Liver (tissue), 10 donors: ENCODE measurements at places on chromosomes 2 and 18.

GRCh38 chr2:204065566-204065965 is 129.0 kb downstream of the ICOS start:
- no peak for DNase-seq

DNA sequence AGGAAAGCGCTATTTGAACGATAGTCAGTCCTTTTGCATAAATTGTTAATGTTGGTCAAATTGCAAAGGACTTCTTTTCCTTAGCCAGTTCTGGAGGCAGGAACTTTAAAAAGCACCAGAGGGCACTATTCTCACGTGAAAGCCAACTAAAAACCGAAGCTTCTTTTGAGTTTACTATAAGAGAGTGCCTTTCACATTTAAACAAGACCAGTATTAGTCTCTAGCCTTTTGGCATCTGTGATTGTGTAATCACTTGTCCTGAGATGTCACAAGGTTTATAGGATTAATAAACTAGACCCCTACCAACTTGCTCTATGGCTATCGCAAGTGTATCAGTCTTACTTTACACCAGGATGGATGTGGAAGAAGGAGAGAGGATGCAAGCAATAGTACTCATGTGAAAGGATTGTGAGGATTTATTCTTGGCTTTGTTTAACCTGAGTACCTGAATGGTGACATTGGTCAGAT is 14.4 kb upstream of the STAT4 start:
- no peak for DNase-seq

GRCh38 chr2:207184768-207185167 is 19.0 kb upstream of the KLF7 start:
- DNase-seq = no peak

GRCh38 chr2:95314598-95314963 is 17.4 kb downstream of the KCNIP3 start:
- DNase-seq = no peak

DNA sequence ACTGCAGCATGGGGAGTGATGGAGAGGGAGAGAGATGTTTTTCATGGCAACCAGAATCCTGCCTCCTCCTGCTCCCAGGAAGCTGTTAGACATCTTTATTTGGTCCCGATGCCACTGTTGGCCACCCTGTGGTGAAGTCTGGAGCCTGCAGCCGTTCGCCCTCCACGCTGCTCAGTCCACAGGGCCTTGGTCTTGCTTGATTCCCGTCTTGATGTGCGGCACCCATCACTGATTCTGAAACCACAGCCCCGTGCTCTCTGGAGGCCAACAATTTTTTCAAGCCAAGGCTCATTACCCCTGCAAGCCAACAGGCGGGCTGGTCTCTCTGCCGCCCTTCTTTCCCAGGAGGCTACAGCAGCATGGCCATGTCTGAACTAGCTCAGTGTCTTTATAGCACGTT is 24.5 kb downstream of the SIGLEC15 start:
- DNase-seq = no peak
